ENCODE measurements at places on chromosomes 7 and 10. TPM values are rescaled to one million over a fixed set of nuclear protein-coding genes. Genes with fewer than 3 reads are reported as not detected.

Gene MPP7
- 30.6 TPM for total RNA-seq

Gene LAMB4
- total RNA-seq = 3.7 TPM

Gene PRKG1
- 52.7 TPM for total RNA-seq

Gene HOXA11
- total RNA-seq = not detected

Gene SRI
- total RNA-seq = 72.4 TPM

Gene GNGT1
- 20.3 TPM for total RNA-seq

Gene HECW1
- 11.8 TPM for total RNA-seq

Gene ZNF425
- 6.7 TPM for total RNA-seq

Gene MRC1
- total RNA-seq = 9.5 TPM

Gene MACC1
- total RNA-seq = 4.3 TPM

Gene STAG3
- 0.55 TPM for total RNA-seq

Gene VPS37D
- total RNA-seq = 14.6 TPM

Gene GIMAP4
- total RNA-seq = 22.5 TPM

Gene BLOC1S2
- 25.6 TPM for total RNA-seq

Gene MOGAT3
- total RNA-seq = not detected

Gene SMO
- total RNA-seq = 53.9 TPM

Gene WNT16
- total RNA-seq = 5.6 TPM

Gene BAMBI
- total RNA-seq = 55.9 TPM

Gene FAM24B
- total RNA-seq = 5.3 TPM

Gene TMEM229A
- total RNA-seq = 1.9 TPM

Gene NUTM2E
- total RNA-seq = 0.33 TPM

Gene CLDN3
- total RNA-seq = 6.0 TPM

Gene ADGRA1
- 5.4 TPM for total RNA-seq

Gene CLCN1
- 0.22 TPM for total RNA-seq

Gene VKORC1L1
- 30.3 TPM for total RNA-seq

Gene SPDYE8
- total RNA-seq = not detected

Gene AEBP1
- total RNA-seq = 143 TPM

Gene AS3MT
- 15.9 TPM for total RNA-seq

Gene TMEM225B
- not detected for total RNA-seq

Gene DGKB
- total RNA-seq = 22.7 TPM

Gene DPP6
- 12.1 TPM for total RNA-seq

Gene CCM2
- 30.6 TPM for total RNA-seq

Gene SAMD9L
- total RNA-seq = 13.8 TPM

Gene KEL
- 5.1 TPM for total RNA-seq

Gene C10orf90
- 1.5 TPM for total RNA-seq

Gene NYAP1
- 6.0 TPM for total RNA-seq

Gene SLC13A4
- total RNA-seq = 0.60 TPM

Gene AKR1C4
- not detected for total RNA-seq

Gene CCL26
- total RNA-seq = 2.6 TPM

Gene FFAR4
- not detected for total RNA-seq

Gene LSM5
- 28.9 TPM for total RNA-seq

Gene GARIN1A
- 0.49 TPM for total RNA-seq

Gene PIP
- total RNA-seq = not detected
